ENCODE measurements at places on chromosomes 3 and 15.

DNA sequence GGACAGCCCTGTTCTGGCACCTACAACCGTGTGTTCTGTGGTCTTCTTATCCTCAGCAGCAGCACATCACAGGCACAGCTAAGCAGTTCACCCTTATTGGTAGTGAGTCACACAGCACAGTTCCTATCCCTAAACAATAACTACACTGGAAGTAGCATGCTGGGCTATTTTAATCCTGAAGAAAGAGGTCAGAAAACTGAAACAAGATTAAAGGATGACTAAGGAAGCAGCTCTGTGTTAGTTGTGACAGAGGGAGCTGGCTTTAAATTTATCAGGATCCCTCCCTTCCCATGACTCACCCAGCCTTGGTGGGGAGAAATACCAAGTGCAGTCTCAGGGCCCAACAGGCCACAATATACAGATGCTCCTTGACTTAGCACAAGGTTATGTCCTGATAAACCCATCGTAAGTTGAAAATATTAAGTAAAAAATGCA lies 144.3 kb downstream of the ERC2 start:
- DNase-seq: no peak

DNA sequence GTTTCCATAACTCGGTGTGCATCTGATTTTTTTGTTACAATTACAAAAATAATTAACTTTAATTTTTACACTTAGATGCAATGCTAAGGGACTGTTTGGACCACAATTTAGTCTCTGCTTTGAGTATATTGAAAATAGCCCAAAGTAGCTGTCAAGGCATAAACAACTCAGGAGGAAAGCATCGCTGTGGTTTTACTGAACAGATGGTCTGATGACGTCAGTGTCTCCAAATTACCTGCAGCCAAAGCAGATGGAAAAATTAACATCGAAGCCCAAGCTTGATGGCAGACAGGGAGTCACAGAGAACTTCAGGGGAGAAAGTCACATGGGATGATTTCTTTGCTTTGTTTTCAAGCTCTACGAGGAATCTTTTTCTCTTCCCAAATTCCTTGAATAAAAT lies 83.1 kb upstream of the PLCL2 start:
- peak; percentile 33 for DNase-seq

DNA sequence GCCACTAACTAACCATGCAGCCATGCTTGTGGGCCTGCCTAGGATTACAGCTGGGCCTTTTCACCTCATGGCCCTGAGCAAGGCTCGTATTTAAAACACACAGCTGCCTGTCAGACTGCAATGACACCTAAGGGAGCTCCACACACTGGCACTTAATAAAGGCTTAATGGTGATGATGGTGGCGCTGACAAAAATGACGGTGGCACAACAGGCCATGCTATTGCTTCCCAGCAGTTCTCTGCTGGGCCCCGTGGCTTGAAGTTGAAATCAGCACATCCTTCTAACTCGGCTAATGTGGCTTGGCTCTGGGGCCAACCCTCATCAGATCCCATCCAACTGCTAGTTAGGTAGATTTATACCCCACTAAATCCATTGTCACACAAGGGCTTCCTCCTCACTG lies 112.9 kb downstream of the FHIT start:
- no peak for DNase-seq

GRCh38 chr15:51071578-51071977 lies 23.1 kb downstream of the TNFAIP8L3 start:
- no peak for DNase-seq

DNA sequence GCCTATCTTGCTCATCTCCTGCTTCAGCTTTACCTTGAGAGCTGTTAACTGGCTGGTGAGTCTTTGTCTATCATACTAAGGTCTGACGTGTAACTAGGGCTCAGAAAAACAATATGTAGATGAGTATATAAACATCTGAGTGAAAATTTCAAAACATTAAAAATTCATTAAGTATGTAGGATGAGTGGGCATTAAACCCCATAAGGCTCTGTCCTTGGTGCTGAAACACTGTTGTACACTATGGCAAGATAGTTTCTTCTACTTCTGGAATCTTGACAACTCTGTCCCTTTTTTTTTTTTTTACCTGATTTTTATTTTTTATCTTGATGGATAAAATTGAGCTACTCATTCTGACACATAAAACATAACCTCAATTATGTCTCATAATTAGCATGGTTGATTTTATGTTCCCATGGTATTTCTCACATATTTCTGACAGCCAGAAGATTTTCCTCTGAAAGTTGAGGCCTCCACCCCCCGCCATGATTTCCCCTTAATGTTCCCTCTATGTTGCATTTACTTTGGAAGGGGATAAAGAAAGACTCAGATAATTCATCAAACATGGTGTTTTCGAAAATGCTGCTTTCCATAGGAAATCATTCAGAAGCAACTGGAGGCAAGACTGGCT lies 54.3 kb downstream of the DGKG start:
- peak; percentile 45 for DNase-seq
